ENCODE measurements at places on chromosomes 2 and 18. TPM values are rescaled to one million over a fixed set of nuclear protein-coding genes. Genes with fewer than 3 reads are reported as not detected.
A peak's percentile ranks its signal among the peaks of the same experiment; 100 is the strongest.

GRCh38 chr2:62293490-62294271 is 97.8 kb downstream of the B3GNT2 start:
- peak; percentile 95 for DNase-seq

DNA sequence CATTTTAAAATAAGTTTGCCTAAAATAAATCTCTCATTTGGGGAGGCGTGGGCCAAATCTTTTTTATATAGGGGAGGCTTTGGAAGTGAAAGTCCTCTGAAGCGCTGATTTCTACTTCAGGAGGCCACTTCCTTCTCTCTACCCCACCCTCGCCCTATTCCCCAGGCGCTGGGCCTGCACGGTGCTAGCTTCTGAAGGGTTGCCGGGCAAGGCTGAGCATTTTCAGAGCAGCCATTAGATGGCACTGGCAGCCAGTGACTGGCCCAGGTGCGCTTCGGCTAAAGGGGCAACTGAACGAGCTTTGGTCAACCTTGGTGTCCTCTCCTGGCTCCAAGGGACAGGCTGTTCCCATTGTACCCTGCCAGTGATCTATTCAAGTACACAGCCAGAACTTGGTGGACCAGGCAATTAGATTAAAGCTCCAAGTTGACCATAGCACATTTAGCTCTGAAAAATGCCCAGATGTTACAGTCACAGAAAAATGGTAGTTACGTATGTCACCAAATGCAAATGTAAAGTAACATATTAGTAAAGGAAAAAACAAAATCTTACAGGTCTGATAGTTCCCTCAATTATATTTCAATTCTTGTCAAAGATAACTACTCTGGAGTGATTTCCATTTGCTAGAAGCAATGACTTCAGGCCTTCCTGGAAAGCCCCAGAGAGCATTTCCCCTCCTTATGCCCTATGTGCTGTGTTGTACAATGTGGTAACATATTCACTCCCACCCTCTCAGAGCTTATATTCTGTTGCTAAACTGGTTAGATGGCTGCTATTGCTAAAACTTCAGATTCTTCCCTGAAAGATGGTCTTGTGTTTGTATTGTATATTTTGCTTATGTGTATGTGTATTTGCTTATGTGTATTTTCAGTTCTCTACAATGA is 2.1 kb downstream of the POMC start:
- peak; percentile 53 for DNase-seq

DNA sequence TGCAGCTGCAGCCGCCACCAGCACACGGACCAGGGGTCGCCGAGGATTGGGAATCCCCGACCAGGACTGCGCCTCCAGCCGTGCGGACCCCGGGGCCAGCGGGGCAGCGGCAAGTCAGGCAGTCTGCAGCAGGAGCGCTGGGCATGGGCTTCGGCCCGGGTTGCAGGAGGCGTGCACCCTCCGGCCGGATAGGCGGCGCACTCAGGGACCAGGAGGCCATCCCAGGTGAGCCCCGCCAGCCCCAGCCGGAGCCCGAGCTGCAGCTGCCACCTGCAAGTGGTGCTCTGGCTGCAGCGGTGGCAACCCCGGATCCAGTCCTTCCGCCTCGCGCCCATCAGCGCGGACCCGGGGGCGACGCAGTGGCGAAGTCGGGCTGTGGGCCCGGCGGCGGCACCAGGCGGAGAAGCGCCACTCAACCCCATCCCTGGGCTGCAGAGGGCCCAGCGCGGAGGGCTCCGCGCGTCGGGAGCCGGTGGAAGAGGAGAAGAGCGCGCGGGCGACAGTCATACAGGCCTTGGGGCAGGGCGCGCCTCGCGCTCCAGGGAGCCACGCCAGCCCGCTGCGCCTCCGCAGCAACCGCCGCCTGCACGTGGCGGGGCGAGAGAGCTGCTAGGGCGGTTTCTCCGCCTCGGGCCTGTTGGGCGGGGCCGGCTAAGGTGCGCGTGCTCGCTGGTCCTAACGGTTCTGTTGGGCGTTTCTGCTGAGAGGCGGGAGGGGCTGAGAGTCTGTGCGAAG is 73.8 kb downstream of the RPIA start:
- DNase-seq = peak; percentile 75

DNA sequence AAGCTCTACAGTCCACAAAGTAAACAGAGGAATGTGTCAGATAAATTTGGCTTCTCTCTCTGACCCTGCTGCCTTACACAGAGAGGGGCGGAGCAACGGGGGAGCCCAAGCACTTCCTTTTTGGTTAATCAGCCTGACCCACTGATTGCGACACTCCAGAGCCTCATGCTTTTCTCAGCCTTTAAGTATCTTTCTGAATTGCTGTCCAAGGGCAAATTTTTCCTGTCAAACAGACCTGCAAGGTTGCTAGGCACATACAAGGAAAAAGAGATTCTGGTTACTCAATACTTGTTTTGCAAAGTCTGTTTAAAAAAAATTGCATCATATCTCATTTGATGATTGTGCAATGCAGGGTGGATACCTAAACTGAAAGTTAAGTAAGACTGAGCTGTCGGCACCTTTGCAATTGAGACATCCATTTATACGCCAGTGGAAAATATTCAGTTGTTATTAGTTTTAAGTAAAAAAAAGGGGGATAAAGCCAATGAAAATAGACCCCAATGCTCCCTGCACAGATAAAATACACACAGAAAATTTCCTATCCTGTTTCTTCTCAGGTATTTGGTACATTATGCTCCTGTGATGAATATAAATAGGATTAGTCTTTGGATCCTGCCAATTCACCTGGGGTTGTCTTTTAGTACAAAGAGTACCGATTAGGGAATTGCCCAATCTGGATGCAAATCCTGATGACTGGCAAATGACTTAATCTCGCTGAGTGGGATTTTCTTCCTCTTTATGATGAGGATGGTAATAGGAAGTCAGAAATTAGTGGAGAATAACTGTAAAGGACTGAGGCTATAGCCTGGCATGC is 260.2 kb upstream of the TRIB2 start:
- peak; percentile 79 for DNase-seq

DNA sequence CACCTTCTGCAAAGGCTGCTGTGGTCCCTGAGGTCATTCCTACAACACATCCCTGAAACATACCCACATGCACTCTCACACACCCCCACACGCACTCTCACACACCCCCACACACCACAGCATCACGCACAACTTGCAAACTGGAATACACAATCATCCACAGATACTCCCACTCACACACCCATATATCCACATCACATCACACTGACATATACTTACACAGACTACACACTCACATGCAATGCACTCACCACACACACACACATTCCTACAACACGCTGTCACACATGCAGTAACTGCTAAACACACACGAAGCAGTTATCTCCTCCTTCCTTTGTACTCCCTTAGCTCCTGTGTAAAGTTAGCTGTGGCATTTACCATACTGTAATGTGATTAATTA is 57.1 kb upstream of the PKDCC start:
- DNase-seq = no peak

DNA sequence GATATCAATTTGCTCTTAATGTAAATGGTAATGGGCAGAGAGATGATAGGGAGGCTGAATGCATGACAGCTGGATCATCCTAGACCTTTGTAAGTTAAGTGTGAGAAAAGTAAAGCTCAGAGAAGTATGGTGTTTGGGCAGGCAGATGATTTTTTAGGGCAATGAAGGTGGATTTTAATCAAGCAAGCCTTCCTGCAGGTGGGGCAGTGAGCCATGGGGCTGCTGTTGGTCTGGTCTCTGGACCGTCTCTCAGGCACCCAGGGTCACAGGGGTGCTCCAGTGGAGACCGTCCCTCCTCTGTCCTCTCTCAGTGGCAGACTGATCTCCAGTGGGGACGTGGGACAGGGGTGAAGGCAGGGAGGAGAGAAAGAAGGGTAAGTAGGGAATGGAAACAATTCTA is 69.8 kb upstream of the STK17B start:
- DNase-seq = no peak

- DNase-seq = no peak
Measured at GRCh38 chr2:217944923-217945322, 57.9 kb downstream of the TNS1 start.

GRCh38 chr2:38215993-38216392 is 140.0 kb upstream of the CYP1B1 start:
- DNase-seq = no peak

- DNase-seq = no peak
Measured at GRCh38 chr2:197613509-197613987, 61.8 kb downstream of the RFTN2 start.

- DNase-seq = no peak
Measured at GRCh38 chr2:9255416-9255815, 48.8 kb downstream of the ASAP2 start.

DNA sequence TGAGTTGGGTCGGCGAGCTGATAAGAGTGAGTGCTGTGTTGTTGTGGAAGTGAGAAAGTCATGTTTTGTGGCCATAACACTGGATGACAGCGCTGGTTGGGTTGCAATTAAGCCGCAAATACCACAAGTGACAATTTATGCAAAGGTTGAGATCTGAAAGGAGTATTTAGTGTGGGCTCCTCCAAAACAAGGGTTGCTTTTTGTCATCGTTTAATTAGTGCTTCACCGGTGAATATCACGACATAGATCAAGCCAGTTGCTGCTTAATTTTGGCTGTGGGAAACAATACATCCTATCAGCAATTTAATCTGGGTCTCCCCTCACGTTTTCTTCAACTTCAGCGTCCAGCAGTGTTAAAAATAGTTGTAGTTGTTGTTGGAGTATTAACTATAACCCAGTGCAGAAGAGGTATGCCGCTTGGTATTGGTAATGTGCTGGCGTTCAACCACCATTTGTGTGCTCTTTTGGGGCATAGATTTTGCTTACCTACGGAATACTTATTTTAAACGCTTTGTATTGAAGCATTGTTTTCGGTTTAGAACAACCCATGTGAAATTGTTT is 662 bp downstream of the ACVR2A start:
- DNase-seq = peak; percentile 24

DNA sequence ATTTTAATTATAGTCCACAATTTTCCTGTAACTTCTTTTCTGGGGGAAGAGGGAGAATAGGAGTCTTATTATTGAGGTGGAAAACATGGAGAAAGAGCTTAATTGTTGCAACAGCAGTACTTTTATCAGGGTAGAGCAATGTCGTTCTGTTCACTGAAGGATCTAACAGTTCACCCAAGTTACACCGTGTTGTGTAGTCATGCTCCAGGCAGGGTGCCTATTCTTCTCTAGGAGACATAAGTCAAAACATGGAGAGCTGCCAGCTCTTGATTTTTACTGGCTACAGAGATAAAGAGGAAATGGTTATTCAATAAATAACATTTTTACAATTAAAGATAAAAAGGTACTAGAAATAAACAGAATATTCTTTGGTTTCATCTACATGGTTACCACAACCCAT is 594.3 kb upstream of the NETO1 start:
- no peak for DNase-seq

- DNase-seq = no peak
Measured at GRCh38 chr18:40708726-40709125, 1246.3 kb upstream of the PIK3C3 start.

- DNase-seq = no peak
Measured at GRCh38 chr2:131659168-131659572, 131.5 kb downstream of the CCDC74A start.

DNA sequence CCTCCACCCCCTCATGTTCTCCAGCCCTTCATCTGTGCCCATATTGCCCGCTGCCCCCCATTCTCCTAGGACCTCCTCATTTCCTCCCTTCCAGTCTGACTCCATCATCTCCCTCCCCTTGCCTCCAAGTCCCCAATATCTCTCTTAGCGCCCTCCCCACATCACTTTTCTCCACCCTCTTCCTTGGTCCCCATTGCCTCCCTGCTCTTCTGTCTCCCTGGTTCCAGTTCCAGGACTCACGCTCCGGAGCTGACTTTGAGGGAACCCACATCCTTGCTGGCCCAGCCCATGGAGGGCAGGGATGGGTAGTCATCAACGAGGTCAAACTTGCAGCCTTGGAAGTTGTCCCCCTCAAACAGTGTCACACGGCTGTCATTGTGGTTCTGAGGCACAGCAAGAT is 2.6 kb downstream of the CRYBA2 start:
- no peak for DNase-seq

- DNase-seq = no peak
Measured at GRCh38 chr2:184206045-184206444, 392.3 kb upstream of the ZNF804A start.

DNA sequence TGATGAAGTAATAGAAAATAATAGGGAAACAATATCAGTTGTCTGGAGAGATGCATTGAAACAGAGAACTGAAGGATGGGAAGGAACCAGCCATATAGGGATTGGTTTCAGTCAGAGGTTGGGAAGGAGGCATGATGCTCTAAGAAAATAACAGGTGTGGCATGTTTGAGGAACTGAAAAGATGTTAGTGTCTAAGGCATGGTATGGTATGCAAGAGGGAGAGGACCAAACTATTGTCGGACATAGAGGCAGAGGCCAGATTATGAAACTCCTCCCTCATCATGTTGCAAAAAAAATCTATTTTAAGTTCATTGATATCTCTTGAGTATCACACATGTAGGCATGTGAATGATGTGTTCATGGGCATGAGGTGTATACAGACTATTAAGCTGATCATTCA is 48.9 kb upstream of the EMILIN2 start:
- DNase-seq = no peak

DNA sequence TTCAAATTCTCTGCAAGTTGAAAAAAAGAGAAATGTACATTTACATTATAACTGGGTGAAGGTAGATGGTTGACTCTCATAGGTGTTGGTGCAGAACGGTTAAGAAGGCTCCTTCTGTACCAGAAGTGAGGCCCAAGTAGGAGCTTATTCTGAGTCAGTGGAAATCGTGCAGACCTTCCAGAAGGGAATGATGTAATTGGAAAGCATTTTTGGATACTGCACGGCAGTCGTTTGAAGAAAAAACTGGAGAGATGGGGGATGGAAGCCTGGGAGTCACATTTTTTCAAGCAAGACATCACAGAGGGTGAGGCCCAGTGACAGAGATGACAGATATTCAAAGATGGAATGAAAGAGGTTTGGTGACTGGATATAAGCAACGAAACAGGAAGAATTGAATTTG is 39.4 kb downstream of the HRH4 start:
- DNase-seq = no peak

The RAB6D gene
- 2.5 TPM for total RNA-seq

The HAT1 gene
- 31.8 TPM for total RNA-seq

The MAL gene
- total RNA-seq = 3.5 TPM

The FOXD4L1 gene
- not detected for total RNA-seq

The DNAH7 gene
- total RNA-seq = 0.91 TPM

The SPEG gene
- 19.3 TPM for total RNA-seq

The SLC23A3 gene
- 13.8 TPM for total RNA-seq

The IL36G gene
- 0.40 TPM for total RNA-seq

The HAAO gene
- total RNA-seq = 8.2 TPM

The HTR2B gene
- 0.27 TPM for total RNA-seq

The ASB3 gene
- 12.3 TPM for total RNA-seq

The SLC4A5 gene
- total RNA-seq = 2.8 TPM

The CIB4 gene
- total RNA-seq = not detected

The FBXO41 gene
- total RNA-seq = 2.5 TPM
